ENCODE measurements at places on chromosomes 5 and 9.

DNA sequence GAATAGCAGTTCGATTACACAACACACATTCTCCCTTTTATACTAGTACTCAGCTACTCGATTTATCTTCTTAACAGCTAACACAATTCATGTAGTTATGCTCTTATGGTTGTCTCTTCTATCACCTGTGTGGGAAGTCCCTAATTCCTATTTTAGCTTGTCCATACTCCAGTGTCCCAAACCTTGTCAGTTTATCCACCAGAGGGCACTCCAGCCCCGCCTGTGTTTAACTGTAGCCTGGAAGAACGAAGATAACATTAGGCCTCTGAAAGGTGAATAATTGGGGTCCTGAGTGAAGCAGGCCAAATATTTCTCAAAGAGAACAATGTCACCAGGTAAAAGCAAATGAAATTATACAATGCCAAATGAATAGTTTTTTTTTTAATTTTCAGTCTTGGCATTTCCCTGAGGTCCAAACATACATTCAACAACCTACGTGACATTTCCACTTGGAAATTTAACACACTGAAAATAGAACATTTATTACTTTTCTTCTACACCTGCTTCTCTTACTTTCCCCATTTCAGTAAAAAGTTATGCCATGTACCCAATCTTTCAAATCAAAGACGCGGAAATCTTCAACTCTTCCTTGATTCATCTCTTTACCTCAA, 560.7 kb downstream of the HTR1A start:
- no peak for DNase-seq

DNA sequence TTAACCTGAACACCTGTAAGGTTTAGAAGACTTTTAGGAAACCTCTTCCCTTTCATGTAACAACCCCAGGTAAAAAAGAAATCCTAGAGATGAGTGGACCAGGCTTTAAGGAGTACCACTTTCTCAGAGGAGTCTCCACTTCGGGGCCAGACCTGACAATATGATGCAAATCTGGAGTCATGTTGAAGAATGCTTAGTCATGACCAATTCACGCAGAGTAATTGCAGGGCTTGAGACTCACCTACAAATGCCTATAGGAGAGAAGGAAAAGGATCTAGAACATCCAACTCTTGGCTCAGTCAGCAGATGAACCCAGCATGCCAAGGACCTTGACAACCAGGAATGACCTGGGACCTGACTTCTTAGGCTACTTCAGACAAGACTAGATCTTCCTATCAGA, 235.4 kb downstream of the DOCK8 start:
- no peak for DNase-seq

DNA sequence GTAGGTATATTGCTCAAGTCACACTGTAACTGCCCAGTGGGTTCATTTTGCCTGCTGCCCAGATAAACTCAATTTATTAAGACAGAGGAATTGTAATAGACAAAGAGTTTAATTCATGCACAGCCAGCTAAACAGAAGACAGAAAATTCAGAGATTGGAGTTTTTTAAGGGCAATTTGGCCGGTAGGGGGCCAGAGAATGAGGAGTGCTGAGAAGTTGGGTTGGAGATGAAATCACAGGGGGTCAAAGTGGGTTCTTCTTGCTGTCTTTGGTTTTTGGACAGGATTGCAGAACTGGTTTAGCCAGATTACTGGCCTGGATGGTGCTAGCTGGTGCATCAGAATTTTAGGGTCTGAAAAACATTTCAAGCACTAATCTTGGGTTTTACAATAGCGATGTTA, 20.7 kb upstream of the IL33 start:
- DNase-seq, result no peak

DNA sequence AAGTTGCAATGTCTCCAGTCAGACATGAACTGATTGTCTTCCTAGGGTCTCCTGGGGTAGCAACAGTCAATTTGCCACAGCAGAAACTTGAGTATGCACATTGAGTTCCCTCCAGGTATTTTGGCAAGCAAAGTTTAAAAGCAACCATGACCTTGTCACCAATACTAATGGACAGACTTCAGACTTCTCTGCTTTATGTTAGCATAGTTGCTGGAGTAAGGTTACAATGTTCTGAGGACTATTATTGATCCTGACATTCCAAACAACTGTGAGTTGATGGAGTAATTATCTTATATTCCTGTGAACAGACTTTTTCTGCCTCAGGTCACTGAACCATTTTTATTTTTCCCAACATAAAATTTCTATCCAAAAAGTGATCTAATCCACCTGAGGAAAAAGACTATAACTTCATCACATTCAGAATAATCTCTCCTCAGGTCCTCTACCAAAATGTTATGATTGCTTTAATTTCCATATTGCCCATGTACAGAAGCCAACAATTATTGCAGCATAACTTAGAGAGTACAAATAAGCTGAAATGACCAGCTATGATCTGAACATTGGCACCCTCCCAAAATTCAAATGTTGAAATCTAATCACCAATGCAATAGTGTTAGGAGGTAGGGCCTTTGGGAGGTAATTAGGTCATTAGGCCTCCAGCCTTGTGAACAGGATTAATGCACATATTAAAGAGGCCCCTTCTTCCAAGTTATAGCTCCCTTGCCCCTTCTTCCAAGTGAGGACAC, 228.3 kb downstream of the PDE4D start:
- DNase-seq, result no peak

DNA sequence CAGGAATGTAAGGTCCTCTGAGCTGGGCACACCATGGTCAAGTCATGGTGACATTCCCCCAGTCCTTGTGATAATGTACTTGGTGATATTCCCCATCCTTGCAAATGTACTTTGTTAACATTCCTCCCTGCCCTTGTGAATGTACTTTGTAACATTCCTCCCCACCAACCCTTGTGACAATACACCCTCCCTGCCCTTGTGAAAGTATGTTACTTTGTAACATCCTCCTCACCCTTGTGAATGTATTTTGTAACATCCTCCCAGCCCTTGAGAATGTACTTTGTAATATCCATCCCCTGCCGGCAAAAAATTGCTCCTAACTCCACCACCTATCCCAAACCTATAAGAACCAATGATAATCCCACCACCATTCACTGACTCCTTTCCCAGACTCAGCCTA, 53.3 kb downstream of the RAPGEF6 start:
- DNase-seq, result no peak

DNA sequence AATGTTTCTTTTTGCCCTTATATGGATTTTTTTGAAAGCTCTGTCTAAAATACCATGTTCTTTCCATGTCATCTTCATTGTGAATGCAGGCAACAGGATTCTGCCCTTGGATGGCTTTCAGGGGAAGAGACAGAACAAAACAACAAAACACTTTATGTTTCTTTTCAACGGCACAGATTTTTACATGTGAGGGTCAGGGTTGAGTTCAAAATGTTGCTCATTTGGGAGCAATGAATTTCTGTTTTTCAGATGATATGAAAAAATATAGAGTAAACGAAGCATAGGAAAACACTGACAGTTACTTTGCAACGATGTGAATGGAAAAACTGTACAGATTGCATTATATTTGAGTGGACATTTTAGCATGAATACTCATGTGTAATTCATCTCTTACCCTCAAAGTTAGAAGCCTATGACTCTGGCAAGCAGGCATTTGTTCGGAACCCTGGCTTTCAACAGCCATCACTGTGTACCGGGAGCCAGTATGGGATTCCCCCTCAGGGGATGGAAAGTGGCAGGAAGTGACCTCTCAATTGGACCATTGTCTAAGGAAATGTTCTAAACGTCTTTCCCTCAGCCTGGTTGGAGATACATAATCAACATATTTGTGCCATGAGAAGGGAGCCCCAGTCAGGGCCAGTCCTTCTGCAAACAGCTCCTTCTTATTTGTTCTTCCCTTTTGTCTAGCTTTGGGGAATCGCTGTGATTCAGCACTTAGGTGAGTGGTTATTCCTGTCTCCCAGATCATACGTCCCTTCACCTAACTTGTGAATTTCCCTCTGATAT, 153.9 kb upstream of the MEF2C start:
- DNase-seq, result no peak
